Stimulated activated CD8-positive, alpha-beta memory T cell treated with anti-CD3 and anti-CD28 coated beads, Interleukin-2, amount 100 ng/mL, for 48 hours (primary cell): ENCODE measurements at places on chromosomes 2 and 18.
A peak's percentile ranks its signal among the peaks of the same experiment; 100 is the strongest.

- no peak for DNase-seq
Measured at GRCh38 chr18:54086046-54086802, 138.2 kb downstream of the MBD2 start.

DNA sequence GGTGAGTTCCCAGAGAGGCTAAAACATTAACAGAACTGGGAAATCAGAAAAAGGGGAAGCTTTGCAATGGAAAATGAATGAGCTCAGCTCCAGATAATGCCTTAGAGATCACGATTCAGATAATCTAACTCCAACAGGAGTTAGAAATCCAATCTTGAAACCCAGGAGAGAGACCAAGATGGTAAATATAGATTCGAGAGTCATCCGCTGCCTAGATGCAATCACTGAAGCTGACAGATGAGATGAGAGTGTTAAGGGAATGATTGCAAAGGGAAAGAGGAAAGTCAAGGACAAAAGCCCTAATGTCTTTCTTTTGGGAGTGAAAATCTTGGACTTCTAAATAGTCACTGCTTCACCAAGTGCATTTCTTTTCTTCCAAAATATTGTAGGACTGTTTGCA lies 722.0 kb downstream of the EPHA4 start:
- no peak for DNase-seq

DNA sequence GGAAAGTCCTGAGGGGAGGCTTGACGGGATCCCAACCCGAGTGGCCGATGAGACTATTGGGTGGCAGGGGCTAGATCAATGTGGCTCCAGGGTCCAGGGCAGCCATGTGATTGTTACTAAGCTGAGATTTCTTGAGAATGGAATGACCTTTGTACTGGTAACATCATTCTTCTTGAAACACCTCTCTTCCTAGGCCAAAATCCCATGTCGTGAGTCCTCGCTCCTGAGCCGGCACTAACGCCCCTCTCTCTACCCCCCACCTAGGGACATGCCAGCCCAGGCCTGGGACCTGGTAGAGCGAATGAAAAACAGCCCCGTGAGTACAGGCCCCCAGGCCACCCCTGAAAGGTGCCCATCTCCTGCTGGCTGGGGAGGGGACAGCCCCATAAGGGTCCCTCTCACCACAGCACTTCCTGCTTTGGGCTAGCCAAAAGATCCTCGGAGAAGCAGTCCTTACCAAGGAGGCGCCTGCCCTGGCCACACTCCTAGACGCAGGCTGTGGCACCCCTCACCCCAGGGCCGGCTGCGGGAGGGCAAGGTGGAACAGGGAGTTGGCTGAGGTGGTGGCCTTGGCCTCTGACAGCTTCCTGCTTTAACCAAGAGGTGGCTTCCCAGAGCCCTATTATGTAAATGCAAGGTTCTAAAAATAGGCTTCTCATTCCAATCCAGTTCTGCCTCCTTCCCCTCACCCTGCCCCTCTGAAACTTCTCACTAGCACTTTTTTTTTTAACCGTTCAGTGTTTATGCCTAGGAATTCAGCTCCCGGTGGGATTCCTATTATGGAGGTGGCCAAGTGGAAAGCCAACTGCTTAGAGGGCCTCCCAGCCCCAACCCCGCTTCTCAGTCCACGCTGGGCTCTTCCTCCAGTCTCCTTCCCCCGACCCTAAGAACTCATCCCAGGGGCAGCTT lies 126.6 kb upstream of the PPP1CB start:
- peak; percentile 65 for DNase-seq

DNA sequence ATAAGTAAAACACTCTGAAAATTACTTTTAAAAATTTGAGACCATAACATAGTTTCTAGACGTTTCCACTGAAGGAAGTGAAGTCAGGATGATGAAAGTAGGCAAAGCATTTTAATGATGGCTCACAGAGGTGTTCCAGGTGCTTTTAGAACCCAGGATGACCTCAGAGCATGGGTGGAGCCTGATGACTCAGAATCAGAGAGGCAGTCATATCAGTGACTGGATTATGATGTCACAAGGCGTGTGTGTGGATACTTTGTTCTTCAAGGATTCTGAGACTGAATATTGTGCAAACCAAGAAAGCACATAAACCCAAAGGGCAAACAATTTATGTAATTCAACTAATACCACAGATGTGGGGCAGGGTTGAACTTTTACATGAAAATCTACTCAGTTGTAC lies 208.0 kb upstream of the FBXO11 start:
- DNase-seq = no peak

DNA sequence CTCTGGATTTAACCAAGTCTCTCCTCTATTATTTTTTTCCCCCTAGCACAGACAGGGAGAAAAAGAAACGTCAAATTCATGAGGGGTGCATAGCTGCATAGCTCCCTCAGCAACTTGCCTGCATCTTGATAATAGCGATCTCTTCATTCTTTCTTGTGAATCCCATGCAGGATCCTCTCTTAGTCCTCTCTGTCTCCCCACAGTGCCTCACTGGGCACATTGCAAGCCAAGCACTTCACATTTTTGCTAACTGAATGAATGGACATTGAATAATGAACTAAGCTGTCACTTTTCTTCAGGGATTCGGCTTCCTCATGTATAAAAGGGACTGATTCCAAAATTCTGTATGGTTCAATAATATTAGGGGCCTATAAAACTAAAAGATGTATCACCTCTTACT lies 2.9 kb upstream of the EPB41L3 start:
- DNase-seq = no peak

- no peak for DNase-seq
Measured at GRCh38 chr2:219230059-219230540, 494 bp downstream of the ANKZF1 start.

GRCh38 chr18:56639104-56639381 lies 651 bp upstream of the TXNL1 start:
- no peak for DNase-seq

GRCh38 chr2:123816203-123816602 lies 208.9 kb upstream of the CNTNAP5 start:
- no peak for DNase-seq

- DNase-seq = no peak
Measured at GRCh38 chr2:241413929-241414580, 58.0 kb downstream of the FARP2 start.

DNA sequence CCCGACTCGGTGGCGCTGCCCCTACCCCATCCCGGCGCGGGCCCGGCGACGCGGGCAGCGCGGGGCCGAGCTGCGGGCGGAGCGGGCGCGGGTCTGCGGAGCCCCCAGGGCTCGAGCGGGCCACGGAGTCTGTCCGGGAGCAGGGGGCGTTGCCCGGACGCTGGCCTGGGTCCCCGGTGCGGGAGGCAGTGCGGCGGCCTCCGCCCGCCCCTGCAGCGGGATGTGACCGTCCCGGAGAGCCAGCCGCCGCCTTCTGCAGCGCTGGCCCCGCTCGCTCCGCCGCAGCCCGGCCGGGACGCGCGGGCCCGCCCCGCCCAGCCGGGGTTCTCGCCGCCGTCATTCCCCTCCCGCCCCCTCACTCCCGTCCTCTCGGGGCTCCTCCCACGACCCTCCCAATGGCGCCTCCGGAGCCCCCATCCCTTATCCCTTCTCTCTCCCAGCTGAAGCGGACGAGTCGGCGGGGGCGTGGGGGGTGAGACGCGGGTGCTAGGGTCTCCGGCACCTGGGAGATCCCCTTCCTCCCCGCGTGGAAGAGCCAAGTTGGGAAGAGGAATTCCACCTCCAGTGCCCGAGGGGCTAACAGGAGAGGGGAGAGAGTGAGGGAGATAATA lies at the start of gene FNDC4:
FNDC4 (minus strand) TSS at position 257 of the 611 bp plus-strand sequence. CDS start 521 bp downstream, outside the sequence.
- DNase-seq = no peak

GRCh38 chr18:60872434-60872833 lies 460.8 kb upstream of the CDH20 start:
- DNase-seq = no peak

DNA sequence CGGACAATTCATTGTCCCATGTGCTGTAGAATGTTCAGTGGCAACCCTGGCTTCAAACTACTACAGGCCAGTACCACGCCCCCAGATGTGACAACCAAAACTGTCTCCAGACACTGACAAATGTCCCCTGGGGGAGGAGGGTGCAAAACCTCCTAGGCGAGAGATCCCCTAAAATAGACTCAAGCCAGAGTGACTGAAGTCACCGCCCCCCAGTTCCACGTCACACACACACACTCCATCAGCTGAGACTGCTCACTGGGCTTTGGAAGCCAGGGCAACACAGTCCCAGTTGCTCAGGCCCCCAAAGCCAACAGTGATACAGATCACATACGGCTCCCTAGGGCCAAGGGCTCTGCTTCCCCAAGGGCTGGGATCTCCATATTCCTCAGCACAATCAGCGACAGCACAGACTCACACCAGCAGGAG lies 19.1 kb downstream of the HDAC4 start:
- DNase-seq = no peak

GRCh38 chr2:3248754-3249475 lies 128.7 kb downstream of the EIPR1 start:
- no peak for DNase-seq

GRCh38 chr2:3377279-3377611 lies 373 bp downstream of the EIPR1 start:
- DNase-seq = no peak

- DNase-seq = no peak
Measured at GRCh38 chr18:61896118-61896517, 3.3 kb upstream of the RNF152 start.

GRCh38 chr2:191946471-191947182 lies 99.7 kb upstream of the CAVIN2 start:
- DNase-seq = no peak

- no peak for DNase-seq
Measured at GRCh38 chr2:5464657-5465056, 227.5 kb upstream of the SOX11 start.

DNA sequence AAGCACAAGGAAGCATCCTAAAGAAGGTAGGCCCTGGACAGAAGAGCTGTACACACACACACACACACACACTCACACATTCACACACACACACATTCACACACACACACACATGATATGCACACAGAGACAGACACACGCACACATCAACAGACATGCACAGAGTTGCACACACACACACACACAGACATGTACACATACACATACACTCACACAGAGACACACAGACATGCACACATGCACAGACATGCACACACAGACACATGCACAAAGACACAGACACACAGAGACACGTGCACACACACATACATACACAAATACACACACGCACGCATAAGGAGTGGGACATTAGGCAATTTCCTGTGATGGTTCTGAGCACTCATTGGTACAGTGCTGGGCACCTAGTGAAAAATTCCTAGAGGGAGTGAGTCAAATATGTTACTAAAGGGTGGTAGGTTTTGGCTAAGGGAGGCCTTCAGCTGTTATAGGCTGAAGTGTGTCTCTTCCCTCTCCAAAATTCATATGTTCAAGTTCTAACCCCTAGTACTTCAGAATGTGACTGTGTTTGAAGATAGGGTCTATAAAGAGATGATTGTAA lies 26.4 kb downstream of the THNSL2 start:
- DNase-seq = no peak

DNA sequence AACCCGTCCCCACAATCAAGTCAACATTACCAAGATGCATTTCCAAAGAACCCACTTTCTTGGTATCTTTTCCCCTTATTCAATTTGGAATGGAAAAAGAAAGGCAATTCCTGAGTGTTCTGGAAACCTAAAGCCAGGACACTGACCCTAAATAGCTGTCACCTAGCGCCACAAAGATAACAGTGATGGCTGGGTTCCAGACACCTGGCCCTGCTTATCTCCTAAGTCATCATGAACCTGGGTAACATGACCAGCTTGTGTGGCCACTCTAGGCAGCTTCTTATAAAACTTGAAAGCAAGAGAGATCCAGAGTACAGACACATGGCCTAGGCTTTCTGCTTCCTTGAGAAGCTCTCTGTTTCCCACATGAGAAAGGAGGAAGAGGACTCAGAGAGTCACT lies 95.4 kb downstream of the BOD1L2 start:
- DNase-seq = no peak

DNA sequence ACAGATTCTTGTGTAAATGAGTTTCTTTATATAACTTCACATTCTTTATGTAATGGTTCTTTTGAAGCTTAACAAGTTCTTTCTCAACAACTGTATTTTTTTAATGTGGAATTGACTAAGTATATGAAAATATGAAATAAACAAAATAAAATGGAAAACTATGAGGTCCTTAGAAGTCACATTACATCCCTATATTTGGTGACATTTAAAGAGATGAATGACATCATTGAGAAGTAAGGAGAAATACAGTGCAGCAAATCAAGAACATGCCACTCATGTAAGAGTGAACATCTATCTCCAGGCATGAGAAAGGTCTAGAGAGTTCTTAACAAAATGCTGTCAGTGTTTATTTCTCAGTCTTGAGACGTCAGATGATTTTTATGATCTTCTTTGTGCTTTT lies 39.0 kb upstream of the AAK1 start:
- no peak for DNase-seq

DNA sequence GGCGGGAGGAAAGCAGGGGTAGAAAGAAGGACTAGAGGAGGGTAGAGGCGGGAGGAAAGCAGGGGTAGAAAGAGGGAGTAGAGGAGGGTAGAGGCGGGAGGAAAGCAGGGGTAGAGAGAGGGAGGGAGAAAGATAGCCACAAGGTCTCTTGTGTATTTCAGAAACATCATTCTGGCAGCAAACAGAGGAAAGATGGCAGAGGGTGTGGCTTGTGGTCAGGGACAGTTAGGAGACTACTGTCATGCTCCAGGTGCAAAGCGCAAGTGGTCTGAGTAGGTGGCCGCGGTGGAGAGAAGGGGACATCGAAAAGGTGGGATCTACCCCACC lies 82.4 kb upstream of the TAF1B start:
- DNase-seq = no peak

DNA sequence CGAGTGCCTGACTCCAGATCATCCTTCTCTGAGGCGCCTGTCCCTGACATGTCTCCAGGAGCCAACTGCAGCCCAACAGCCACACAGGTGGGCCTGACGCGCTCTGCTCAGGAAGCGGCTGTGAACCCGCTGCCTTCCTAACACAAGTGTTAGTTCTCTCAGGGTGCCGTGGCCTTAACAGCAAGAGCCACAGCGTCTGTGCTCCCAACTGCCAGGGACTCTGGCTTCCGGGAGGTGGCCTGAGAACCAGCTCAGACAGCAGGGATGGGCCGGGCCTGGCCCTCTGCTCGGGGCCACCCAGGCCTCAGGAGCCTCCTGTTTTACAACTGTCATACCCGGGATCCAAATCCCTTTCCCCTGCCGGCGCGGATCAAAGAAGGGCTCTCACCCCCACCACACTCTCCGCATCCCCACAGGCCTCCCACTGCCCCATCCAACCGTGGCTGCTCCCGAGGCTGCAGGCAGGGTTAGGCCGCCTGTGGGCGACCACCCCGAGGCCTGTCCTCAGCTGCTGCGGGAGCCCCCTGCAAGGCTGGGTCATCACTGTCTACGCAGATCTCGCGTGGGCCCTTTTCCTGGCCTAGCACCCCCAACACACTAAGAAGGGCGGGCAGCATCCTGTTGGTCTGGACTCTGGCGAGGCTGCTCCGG lies 114.2 kb upstream of the ZNF236 start:
- no peak for DNase-seq

- DNase-seq = no peak
Measured at GRCh38 chr18:47846431-47846830, 84.0 kb downstream of the SMAD2 start.

GRCh38 chr18:70956554-70956953 lies 667.7 kb downstream of the SOCS6 start:
- DNase-seq = no peak

- no peak for DNase-seq
Measured at GRCh38 chr2:38742797-38743559, 8.2 kb downstream of the SRSF7 start.

- no peak for DNase-seq
Measured at GRCh38 chr18:11689669-11690565, 853 bp downstream of the GNAL start.
